Karpas-422 (cell line): ENCODE measurements at places on chromosomes 6 and 20.

- no peaks in the 10 kb centered on the region for H3K36me3 ChIP-seq
- no peaks in the 10 kb centered on the region for H3K27me3 ChIP-seq
Observed at GRCh38 chr6:32889533-32889932, 35.5 kb downstream of the PSMB9 start.

GRCh38 chr6:137849181-137849980 lies 17.7 kb upstream of the TNFAIP3 start:
- peaks cover 55% of the 10 kb centered on the region for H3K4me1 ChIP-seq
- no peak overlapping the region for H3K27ac ChIP-seq
- no peak overlapping the region for H3K4me3 ChIP-seq

DNA sequence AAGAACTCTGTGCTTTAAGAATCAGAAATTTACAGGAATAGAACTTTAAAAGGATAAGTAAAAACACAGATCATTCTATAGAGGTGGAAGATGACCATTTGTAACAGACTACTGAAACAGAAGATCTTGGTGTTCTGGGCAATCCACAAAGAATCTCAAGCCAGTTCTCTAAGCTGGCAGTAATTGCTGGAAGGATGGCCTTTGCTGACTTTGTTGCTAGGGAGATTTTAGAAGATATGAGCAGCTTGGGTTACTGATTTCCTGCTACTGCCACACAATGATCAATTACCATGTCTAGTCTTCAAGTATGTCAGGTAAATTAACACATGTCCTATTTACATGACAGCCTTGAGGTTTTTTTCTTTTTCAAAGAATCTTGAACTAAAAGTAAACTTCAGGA lies 31.1 kb downstream of the SNAP91 start:
- H3K27ac ChIP-seq, result no peak overlapping the region
- H3K27me3 ChIP-seq, result no peaks in the 10 kb centered on the region
- no peak for DNase-seq
- H3K4me3 ChIP-seq, result no peak overlapping the region
- H3K36me3 ChIP-seq, result no peaks in the 10 kb centered on the region
- H3K4me1 ChIP-seq, result no peaks in the 10 kb centered on the region

GRCh38 chr6:45697605-45698004 lies 318.1 kb downstream of the CLIC5 start:
- no peak overlapping the region for H3K4me3 ChIP-seq
- no peaks in the 10 kb centered on the region for H3K4me1 ChIP-seq
- H3K36me3 ChIP-seq, result no peaks in the 10 kb centered on the region
- DNase-seq, result no peak
- H3K27me3 ChIP-seq, result no peaks in the 10 kb centered on the region
- no peak overlapping the region for H3K27ac ChIP-seq

- H3K36me3 ChIP-seq, result no peaks in the 10 kb centered on the region
- peaks cover 18% of the 10 kb centered on the region for H3K4me1 ChIP-seq
- no peak overlapping the region for H3K27ac ChIP-seq
- H3K4me3 ChIP-seq, result no peak overlapping the region
Observed at GRCh38 chr6:16311763-16312162, 73.4 kb downstream of the GMPR start.
